NCI-H1048 (cell line): ENCODE measurements at places on chromosomes 12 and 14.

GRCh38 chr12:32331133-32331532 is 68.2 kb upstream of the FGD4 start:
- no peak for DNase-seq

DNA sequence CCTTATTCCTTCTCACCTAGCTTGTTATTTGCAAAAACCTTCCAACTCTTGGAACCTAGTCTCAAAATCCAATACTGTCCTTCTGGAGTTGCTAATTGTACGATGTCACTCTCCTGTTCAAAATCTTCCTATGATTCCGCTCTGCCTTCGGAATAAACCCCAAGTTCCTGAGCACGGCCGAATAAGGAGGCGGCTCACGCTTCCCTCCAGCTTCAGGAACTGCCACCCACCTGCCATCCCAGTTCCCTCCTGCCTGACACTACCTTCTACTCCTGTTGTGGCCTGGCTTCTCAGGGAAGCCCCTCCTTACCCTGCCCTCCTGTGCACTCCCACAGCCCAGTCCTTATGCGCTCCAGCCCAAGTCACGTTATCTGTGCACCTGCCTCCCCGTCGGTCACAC is 73.2 kb downstream of the SETD3 start:
- no peak for DNase-seq

GRCh38 chr14:53564870-53565269 is 391.8 kb downstream of the BMP4 start:
- DNase-seq, result no peak

DNA sequence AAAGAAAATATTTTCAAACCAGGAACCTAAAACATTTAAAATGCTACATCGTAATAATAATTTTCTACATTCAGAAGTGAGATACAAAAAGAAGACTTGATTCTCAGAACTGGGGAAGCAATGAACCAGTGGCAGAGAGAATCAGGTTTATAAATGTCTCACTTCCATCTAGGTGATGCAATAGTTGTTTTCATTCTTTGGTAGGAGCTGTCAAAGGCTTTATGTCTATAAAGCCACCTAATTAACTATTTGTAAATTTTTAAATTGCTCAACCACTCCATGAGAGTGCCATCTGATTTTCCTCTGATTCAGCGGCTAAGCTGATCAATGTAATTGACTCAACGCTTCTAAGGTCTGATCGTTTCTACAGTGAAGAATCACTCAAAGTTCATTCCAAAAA is 66.1 kb downstream of the ARMH4 start:
- no peak for DNase-seq

DNA sequence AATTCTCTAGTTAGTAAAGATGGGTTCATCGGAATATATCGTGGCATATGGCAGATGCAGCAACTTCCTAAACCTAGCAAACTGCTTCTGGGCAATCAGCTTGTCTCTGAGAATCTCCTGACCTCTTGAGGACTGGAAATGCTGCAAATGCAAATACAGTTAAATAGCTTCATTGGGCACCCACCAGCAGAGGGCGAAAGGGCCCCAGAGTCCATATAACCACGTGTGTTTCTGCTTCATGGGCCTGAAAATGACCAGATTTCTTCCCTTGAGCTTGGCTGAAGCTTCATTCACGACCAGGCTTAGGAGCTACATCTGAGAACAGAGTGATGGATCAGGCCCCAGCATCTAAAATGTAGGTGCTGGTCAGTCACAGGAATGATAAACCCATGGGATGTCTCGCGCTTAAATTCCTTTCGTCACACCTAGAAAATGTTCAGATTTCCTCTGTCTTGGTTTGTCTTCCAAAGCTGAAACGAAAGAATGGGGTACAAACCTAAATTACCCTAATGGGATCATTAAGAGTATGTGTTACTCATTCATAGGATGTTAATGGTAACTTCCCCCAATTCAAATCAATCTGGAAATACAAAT is 1482.5 kb upstream of the TMEM132C start:
- DNase-seq, result peak; percentile 2

GRCh38 chr14:75547552-75548250 is 25.4 kb downstream of the BATF start:
- no peak for DNase-seq
